Activated T-cell treated with anti-CD3 and anti-CD28 coated beads, Interleukin-2, amount 50 U/mL, for 4 hours (primary cell): ENCODE measurements at places on chromosomes 16 and 17.
A peak's percentile ranks its signal among the peaks of the same experiment; 100 is the strongest.

DNA sequence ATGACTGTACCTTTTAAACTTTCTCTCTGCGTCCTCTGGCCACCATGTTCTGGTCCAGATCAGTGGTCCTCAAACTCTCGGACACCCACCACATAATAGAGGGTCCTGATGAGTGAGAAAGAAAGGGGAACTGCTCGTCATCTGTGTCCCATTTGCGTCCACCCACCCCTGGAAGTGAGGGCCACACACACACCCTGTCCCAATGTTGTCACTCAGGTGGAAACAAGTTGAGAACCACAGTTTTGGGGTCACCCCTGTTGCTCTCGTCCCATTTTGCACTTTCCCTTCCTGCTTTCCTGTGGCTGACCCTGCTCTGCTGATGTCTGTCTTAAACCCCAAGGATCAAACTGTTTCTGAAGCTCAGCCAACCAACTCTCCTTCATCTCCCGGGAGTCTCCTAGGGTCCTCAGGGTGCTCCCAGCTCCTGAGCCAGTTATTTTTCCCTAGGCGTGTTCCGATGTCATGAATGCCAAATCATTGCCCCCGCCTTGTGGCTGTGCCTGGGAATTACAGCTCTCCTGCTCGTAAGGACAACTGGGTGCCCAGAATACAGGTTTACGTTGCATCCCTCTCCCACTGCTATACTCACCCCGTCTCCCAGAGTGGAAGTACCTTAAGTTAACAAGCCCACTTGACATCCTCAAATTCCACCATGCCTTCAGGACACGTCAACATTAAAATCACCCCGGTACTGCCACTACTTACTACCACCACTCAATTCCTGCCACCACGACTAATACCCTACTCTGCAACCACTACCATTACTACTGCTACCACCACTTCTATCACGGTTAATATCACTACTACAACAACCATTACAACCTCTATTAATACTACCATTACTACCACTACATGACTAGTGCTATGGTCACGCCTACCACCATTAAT, 26.0 kb upstream of the HNF1B start:
- DNase-seq, result no peak

DNA sequence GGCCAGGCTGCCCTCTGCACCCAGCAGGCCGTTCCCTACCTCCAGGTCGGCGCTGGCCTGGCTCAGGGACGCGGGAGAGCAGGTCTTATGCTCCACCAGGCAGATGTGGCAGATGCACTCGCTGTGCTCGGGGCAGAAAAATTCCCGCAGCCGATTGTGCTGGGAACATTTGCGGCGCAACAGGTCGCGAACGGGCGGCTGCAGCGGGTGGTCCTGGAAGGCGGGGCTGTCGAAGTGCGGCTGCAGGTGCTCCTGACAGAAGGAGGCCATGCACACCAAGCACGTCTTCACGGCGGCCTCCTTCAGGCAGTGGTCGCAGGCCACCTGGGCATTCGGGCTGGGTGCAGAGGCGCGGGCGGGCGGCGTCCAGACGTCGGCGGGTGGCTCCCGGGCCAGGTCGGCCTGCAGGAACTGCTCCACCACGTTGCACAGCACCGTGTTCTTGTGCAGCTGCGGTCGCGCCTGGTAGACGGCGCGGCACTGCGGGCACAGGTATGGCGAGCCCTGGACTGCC, 439 bp downstream of the TRIM25 start:
- DNase-seq, result no peak

GRCh38 chr17:8832711-8833352, 33.7 kb upstream of the MFSD6L start:
- peak; percentile 18 for DNase-seq

DNA sequence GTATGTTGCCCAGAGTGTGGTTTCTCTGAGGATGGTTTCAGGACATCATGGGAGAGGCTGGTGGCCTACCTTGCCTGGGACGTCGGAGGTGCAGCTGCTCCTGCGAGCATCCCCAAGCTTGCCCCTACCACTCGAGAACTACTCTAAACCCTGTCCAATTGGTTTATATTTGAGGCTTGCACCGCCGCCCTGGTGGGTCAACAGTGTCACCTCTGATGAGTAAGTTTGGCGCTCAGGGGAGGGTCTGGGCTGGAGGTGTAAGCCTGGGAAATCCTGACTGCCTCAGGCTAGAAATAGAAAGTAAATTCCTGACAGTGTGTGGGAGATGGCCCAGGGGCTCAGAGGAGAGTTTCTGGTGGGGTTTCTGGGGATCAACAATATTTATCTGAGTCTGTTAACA, 48.2 kb downstream of the CCDC42 start:
- DNase-seq, result no peak

GRCh38 chr16:11671271-11671670, 3.0 kb downstream of the SNN start:
- no peak for DNase-seq

GRCh38 chr16:31371619-31372484, 16.9 kb downstream of the ITGAX start:
- no peak for DNase-seq

DNA sequence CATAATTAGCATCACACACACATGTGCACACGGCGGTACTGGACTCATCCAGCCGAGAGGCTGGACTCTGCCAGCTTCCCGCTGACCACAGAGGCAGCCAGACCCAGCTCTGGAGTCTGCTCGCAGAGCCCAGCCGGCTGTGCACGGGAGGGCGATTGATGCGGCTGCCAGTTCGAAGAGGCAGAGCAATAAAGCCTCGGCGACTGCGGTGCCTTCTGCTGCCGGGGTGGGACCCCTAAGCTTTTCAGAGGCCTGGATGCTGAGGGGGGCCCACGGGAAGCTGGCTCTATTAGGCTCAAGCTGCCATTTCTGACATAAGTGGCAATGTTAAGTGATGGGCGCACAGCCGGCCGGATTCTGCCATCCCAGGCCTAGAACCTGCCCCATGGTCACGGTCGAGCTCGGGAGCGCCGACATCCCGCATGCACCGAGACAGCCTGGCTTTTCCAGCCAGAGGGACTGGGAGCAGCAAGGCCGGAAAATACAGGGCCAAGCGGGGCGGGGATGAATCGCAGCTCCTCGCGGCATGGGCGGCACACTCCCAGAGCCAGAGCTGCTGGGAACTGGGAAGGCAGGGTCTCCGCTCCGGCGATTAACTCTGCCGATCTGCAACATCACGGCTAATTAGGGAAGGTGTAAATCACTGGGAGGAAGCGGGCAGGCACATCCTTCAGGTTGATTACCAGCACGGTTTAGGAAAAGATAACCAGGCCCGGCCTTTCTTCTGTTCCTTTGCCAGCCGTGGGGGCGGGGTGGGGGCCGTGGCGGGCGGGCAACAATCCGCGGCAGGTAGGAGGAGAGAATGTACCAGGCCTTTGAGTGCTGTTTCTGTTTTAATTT, 57.7 kb downstream of the TBC1D16 start:
- no peak for DNase-seq

DNA sequence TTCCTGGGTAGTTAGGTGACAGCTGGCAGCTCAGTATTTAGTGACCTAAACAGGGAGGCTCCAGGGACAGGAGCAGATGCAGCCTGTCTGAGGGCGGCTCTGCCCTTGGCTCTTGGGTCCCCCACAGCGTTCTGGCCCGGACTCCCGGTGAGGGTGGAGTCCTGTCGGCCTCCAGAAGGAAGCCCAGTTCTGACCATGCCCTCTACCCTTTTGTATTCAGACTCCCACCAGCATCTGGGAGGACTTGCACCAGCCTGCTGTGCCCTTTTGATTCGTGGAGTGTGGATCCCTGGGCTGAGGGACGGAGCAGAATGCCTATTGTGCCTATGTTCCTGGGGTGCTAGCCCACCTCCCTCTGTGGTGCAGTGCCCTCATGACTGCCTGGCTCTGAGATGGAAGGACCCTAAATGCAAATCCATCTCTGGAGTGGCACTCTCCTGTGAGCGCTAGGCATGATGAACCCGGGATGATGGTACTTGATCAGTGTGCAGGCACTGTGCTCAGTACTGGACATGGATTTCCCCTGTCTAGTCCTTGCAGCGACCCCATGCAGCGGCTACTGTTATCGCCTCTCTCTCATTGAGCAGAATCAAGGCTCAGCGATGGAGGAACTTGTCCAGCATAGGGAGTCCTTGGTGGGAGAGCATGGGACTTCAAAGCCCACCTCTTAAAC, 123.1 kb downstream of the SNX29 start:
- DNase-seq, result no peak

- no peak for DNase-seq
These were observed 92.1 kb upstream of the GSE1 start for GRCh38 chr16:85520853-85521521.

DNA sequence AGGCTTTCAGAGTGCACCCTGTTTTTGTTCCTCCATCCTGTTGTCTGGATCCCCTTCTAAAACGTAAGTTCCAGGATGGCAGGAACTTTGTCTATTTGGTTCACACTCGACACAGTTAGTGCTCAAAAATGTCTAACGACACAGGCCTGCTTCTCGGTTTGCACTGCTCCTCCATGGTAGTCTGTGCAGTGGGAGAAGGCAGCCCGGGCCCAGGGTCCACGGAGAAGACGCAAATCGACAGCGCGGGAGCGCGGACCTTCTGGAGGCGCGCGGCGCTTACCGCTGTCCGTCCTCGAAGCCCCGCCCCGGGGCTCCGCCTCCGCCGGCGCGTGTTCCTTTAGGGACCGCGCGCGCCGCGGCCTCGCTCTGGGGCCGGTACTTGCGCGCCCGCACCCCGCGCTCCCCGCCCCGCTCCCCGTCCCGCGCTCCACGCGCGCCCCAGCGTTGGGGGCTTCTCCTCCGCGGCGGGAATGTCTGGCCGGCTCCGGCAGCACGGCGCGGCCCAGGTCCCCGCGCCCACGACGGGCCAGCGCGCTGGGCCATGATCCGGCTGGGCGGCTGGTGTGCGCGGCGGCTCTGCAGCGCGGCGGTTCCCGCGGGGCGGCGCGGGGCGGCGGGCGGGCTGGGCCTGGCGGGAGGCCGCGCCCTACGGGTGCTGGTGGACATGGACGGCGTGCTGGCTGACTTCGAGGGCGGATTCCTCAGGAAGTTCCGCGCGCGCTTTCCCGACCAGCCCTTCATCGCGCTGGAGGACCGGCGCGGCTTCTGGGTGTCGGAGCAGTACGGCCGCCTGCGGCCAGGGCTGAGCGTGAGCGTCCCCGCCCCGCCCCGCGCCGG, at the start of gene NT5M:
Gene NT5M (plus strand): TSS at position 364 of the 837 bp plus-strand sequence. CDS start 178 bp downstream, at position 542.
- DNase-seq, result peak; percentile 57

DNA sequence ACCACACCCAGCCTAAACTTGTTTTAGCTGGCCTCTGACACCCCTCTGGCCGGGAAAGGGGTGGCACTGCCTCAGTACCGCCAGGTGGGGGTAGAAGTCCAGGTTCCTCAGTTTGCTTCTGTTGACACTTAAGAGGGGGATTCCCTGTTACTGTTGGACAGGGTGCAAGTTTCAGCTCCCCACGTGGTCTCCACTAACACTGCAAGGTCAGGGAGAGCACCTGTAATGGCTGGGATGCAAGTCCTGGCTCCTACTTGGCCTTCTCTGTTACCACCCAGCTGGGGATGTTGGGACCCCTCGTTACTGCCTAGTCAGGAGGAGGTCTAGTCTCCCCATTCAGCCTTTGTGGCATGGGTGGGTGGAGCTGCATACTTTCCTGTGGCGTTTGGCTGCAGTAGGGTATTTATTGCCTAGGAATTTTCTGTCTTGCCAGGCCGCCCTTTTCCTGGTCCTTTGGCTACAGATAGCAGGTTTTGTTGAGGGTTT, 10.6 kb upstream of the MFAP4 start:
- no peak for DNase-seq

- DNase-seq, result peak; percentile 70
These were observed 13.7 kb downstream of the SYCE1L start for GRCh38 chr16:77212741-77213541.

GRCh38 chr17:62807812-62808575, at the start of gene MARCHF10:
Gene MARCHF10, minus strand, starts transcription at chr17:62808314. Its CDS starts 6,579 bp downstream, at chr17:62801735.
- peak; percentile 37 for DNase-seq

- peak; percentile 65 for DNase-seq
These were observed 2.2 kb downstream of the ZNF276 start for GRCh38 chr16:89723279-89724250.

DNA sequence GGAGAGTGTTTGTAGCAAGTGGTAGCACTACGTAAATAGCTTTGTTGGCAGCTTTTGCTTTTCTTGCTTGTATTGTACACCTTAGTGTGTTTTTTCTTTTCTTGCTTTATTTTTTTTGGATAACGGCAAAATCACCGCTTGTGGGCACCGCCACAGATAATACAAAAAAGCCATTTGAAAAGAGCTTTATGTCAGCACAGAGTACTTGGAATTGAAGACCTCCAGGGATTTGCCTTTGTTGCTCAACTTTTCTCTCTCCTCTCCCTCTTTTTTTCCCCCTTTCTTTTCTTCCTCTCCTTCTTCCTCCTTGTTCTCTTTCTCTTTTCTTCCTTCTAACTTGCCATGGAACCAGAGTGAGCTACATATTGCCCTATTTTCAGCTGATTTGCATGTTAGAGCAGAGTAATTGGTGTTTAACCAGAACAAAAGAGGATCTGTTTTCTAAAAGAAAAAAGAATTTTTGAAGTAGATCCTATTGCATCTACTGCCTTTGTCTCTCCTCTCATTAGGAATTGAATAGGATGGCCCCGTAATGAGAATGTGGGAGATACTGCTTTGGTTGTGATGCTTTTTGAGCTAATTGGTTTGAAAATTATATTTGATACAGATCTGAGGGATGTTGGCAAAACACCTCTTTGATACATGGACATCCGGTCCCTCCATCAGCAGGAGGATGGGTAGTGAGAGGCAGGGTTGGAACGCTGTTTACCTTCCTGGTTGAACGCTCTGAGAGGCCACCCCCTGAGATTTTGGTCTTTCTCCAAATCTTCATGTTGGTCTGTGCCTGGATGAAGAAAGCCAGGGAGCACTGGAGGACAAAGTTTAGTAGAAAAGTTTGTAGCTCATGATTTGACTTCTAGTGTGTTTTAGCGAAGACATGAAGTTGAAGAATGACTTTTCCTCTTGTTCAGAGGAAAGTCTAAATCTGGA, 85.6 kb downstream of the MSI2 start:
- DNase-seq, result no peak

DNA sequence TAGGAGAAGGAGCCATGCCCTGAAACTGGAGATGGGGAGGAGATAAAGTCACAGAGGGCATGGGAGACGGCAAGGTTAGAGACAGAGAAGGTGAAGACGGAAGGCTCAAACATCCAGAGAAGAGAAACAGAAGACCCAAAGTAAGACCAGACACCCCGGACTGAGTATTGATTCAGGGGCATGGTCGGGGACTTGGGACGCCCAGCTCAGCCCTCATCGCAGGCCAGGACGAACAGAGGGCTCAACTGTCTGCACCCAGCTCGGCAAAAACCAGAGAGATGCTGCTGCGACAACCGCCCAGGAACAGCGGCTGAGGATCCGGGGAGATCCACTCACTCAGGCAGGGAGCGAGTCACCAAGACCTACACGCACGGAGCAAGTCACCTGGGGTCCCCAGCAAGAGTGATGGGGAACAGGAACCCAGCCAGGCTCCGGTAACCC, 999 bp downstream of the XYLT1 start:
- DNase-seq, result no peak

GRCh38 chr16:5502467-5502869, 404.9 kb upstream of the EEF2KMT start:
- DNase-seq, result no peak

GRCh38 chr17:59688008-59688407, 19.2 kb downstream of the PTRH2 start:
- DNase-seq, result no peak

DNA sequence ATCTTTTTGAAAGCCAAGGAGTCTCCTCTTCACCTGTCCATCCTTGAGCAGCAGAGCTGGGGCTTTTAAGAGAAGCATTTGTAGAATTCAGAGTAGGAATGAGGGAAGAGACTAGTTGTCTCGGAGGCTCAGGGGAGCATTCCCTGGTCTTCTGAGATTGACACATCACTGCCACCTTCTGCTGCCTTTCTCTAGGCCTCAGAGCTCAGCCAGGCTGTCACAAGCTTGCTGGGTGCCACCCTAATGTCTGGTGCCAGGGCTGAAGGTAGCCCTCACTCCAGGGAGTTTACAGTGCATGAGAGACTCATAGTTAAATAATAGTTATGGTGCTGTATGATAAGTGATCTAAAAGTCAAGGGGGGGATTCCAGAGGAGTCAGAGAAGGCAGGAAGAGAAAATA, 39.7 kb downstream of the B9D1 start:
- DNase-seq, result no peak
